ENCODE measurements at places on chromosomes 11 and 22.

DNA sequence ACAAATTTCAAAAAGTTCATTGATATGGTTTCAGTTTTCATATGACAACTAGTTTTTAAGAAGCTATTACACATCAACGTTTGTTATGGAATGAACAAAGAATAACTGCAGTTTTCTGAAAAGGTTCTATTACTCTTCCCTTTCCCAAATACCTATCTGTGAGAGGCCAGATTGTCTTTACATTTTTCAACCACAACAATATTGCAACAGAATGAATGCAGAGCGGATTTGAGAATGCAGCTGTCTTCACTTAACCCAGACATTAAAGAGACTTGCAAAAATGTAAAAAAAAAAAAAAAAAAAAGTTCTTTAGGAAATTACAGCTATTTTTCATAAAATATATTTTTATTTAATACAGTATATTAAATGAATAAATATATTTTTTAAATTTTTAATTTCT lies 250.8 kb downstream of the DDX10 start:
- no peak for DNase-seq

- DNase-seq, result no peak
These were observed 79.2 kb upstream of the CEP126 start for GRCh38 chr11:101835506-101836063.

GRCh38 chr11:118791961-118792569 lies 1.1 kb upstream of the DDX6 start:
- DNase-seq, result peak; percentile 69

GRCh38 chr11:43765194-43765593 lies 84.7 kb downstream of the HSD17B12 start:
- no peak for DNase-seq

- peak; percentile 42 for DNase-seq
These were observed 30.4 kb downstream of the NEAT1 start for GRCh38 chr11:65452806-65453490.

GRCh38 chr22:29090039-29090438 lies 17.2 kb downstream of the KREMEN1 start:
- no peak for DNase-seq

DNA sequence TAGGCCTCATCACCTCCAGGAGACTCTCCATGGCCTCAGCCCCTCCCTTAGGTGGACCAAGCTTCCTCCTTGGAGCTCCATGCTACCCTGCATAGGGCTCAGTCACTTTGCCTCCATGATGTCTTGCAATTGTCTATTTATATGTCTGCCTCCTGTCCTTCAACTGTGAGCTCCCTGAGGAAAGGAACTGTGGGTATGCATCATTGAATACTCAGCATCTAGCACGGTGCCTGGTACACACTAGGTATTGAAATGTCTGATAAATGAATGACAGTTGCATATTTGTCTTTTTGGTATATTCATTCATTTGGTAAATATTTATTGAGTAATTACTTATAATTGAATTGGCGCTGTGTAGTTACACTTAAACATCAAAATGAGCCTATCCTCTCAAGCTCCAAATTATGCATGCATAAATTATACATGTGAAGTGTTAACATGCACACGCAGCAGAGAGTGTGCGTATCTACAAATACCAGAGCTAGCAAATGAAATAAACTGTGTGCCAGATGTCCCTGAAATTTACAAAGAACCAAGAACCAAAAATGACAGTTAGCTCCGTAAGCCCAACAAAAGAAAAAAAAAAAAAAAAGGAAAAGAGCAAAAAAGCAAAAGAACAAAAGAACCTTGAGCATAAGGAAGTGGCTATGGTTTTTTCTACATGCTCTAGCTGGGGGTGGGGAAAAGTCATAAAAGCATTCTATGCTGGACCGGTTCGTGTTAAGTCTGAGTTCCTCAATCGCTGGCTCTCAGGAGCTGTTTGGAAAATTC lies 25.2 kb downstream of the GRAP2 start:
- DNase-seq, result no peak

DNA sequence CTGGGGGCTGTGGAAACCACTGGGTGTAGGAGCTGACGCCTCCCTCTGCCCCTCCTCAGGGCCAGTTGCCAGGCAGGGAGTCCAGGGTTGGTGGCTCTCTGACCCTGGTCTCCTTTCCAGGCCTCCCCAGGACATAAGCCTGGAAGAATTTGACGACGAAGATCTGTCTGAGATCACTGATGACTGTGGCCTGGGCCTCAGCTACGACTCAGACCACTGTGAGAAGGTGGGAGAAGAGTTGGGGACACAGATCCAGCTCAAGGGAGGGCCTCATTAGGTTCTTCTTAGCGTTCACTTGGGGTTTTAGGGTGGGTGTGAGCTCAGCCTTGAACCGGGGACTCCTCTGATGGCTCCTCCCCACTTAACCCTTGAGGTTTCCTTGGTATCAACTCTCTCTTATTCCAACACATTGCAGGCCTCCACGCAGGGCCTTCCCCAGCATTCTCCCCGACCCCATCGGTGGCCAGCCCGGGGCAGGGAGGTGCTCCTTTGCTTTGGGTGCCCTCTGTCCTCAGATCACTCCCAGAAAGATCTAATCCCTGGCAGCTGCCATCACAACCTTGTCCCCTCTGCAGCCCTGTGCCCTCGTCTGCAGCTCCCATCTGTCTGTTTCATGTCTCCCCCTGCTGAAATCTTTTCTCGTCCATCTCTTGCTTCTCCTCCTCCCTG lies 1.2 kb downstream of the MAPK8IP2 start:
- DNase-seq, result no peak

GRCh38 chr11:102287964-102288724 lies 29.1 kb upstream of the BIRC3 start:
- DNase-seq, result peak; percentile 50

DNA sequence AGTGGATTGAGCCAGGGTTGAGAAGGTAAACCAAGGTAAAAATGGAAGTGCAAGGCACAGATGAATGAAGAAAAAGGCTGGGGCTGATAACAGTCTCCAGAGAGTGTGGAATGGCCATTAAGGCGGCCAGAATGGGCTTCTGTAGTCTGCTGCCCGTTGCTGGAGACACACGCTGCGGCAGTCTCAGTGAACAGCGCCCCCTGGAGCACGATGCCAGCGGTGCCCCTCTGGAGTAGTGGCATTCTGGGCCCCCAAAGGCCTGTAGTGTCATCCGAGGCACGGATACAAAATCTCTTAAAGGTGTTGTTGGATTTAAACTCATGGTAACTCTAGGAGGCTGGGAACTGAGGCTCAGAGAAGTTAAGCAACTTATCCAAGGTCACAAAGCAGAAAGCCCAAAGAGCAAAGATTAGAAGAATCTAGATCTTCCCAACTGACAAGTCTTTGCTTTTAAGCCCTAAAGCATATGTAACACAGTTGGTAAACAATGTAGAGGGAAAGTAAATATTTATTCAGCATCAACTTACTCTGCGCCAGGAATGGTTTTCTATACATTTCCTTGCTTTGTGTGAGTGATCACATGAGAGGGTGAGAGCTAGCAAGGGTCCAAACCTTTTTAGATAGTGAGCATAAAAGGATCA lies 18.2 kb downstream of the KCNJ1 start:
- peak; percentile 75 for DNase-seq

- DNase-seq, result no peak
These were observed 173.5 kb upstream of the SNX19 start for GRCh38 chr11:131089727-131090245.

- DNase-seq, result no peak
These were observed 15.2 kb downstream of the SBF1 start for GRCh38 chr22:50459496-50460140.

DNA sequence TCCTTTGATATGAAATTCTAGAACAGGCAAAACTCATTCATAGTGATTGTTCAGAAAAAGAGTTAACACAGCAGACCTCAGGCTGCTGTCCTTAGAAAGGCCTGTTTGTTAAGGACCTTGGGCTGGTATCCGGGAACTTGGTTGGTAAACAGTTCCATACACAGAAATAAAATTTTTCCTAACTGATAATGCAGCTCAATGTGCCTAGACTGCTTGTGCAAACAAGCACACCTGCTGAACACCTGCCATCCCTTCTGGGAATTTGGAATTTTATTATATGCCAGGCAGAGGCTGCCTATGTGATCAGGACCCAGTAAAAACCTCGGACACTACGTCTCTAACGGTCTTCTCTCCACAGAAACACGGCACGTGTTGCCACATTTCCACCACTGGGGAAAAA lies 11.5 kb downstream of the THAP12 start:
- no peak for DNase-seq

GRCh38 chr22:37500745-37501609 lies 14.8 kb upstream of the MFNG start:
- no peak for DNase-seq

- DNase-seq, result no peak
These were observed 1000.0 kb upstream of the CHORDC1 start for GRCh38 chr11:91222830-91223229.

DNA sequence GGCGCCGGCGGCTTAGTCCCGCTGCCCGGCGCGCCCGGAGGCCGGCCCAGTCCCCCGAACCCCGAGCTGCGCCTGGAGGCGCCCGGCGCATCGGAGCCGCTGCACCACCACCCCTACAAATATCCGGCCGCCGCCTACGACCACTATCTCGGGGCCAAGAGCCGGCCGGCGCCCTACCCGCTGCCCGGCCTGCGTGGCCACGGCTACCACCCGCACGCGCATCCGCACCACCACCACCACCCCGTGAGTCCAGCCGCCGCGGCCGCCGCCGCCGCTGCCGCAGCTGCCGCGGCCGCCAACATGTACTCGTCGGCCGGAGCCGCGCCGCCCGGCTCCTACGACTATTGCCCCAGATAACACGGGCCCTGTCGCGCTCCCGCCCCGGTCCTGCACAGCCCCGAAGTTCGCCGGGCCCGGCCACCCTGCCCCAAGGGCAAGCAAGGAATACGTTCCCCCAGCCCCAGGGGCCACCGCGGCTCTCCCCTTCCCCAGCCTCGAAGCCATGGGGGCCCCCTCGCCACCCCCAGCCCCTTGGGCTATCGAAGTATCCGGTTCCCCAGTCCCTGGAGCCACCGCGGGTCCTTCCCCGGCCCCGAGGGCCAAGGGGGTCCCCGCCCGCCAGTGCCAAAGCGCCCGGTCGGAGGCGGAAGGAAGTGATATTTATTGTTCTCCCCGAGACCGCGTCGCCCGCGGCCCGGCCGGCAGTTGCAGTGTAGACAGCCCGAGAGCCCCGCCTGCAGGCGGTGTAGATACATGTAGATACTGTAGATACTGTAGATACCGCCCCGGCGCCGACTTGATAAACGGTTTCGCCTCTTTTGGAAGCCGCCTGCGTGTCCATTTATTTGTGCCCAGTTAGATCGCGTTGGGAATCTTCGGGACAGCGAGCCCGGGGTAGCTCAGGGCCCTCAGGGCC lies 6.2 kb downstream of the TBX1 start:
- DNase-seq, result peak; percentile 62

- no peak for DNase-seq
These were observed at the start of gene PRG2 for GRCh38 chr11:57390535-57390934. PRG2 (minus strand) TSS chr11:57390650; CDS start chr11:57389944, 706 bp downstream.

GRCh38 chr11:39425226-39425625 lies 2034.2 kb downstream of the LRRC4C start:
- DNase-seq, result no peak

DNA sequence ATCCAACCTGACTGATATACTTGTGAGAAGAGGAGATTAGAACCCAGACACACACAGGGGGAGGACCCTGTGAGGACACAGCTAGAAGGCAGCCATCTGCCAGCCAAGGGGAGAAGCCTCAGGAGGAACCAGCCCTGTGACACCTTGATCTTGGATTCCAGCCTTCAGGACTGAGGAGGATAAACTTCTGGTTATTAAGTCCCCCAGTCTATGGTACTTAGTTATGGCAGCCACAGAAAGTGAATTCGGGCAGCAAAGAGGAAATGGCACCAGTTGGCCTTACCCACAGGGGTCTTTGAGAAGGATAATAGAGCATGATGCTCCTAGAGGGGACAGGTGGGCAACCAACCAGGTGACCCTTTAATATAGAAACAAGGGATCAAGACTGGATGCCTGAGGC lies 49.4 kb downstream of the ASCL2 start:
- DNase-seq, result no peak

- no peak for DNase-seq
These were observed 38.5 kb downstream of the BCR start for GRCh38 chr22:23218867-23219251.

DNA sequence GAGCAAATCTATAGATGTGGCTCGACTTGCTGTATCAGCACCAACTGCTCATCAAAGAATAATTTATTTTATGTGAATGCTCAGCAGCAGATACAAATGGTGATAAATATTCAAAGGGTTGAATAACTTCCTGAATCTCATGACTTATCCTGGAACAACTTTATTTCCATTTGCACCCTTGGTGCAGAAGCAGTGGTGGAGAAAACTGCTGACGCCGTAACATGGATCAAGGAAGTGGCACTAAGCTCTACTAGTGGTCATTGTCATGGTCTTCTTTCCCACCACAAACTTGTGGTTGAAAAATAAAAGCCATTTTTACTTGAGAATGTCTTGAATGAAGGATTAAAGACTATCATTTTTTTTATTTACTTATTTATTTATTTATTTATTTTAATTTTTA lies 14.6 kb downstream of the MARK2 start:
- no peak for DNase-seq

- DNase-seq, result no peak
These were observed 56.6 kb downstream of the CCDC81 start for GRCh38 chr11:86431258-86431657.

DNA sequence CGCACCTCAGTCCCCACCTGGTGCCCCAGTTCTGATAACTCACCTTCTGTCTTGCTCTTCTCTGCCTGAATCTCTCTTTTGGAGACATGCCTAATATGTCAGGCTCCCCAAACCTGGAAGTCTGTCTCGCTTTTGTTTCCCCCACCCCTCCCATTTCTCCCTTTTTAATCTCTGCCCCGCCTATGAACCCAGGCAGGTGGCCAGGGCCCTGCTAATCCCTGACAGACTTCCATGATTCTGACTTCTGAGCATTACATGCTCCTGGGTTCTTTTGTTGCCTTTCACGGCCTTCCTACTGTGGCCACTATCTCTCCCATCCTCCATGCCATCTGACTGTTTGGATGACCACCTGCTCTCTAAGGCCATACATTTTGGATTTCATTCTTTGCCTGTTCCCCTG lies 1120.9 kb upstream of the CCDC90B start:
- no peak for DNase-seq

GRCh38 chr11:115201111-115201792 lies 303.0 kb downstream of the CADM1 start:
- no peak for DNase-seq

DNA sequence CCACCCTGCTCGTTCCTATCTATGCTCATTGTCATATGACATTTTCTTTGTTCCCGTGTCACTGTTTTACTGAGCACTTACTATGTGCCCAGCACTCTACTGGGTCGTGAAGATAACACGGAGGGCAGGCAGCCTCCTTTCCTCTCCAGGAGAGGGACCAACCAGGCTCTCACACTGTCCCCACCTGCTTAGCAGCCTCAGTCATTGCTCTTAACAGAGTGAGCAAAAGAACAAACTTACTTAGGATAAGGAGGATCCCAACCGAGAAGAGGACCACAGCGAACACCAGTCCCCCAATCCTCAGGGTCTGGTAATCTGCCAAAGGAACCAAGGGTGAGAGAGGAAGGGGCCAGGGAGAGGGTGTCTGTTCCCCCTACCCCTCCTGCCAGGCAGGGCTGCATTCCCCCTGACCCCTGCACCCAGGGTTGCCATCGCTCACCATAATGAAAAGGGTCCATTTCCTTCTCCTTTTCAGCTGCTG lies 17.0 kb upstream of the FXYD2 start:
- DNase-seq, result no peak
